A549 treated with Mapracorat at 1 μM for 4 hours (cell line): ENCODE measurements at places on chromosomes 1 and 21. TPM values are rescaled to one million over a fixed set of nuclear protein-coding genes. Genes with fewer than 3 reads are reported as not detected.

The SMIM34 gene
- not detected in 5 replicates for total RNA-seq

The CLCNKB gene
- total RNA-seq, result 0.10 TPM in 1 of 5 replicates, not detected in the others

The S100A2 gene
- 20.2 to 30.6 TPM (median 26.9 TPM) in 5 replicates for total RNA-seq

The PLEKHA6 gene
- 23.4 to 33.5 TPM (median 30.9 TPM) in 5 replicates for total RNA-seq

The COX20 gene
- total RNA-seq, result 45.1 to 53.6 TPM (median 45.7 TPM) in 5 replicates

The FNDC5 gene
- 0.17 to 0.80 TPM (median 0.30 TPM) in 5 replicates for total RNA-seq

The PODN gene
- not detected in 5 replicates for total RNA-seq

The LRRC39 gene
- total RNA-seq, result 0.10 to 0.15 TPM (median 0.10 TPM) in 3 of 5 replicates, not detected in the others

The FOXO6 gene
- 0.40 to 1.2 TPM (median 0.80 TPM) in 5 replicates for total RNA-seq

The ATP1A4 gene
- total RNA-seq, result not detected in 5 replicates

The EPHA2 gene
- 98.7 to 150 TPM (median 137 TPM) in 5 replicates for total RNA-seq

The FABP3 gene
- total RNA-seq, result not detected in 5 replicates

The CHD5 gene
- total RNA-seq, result 1.2 to 2.5 TPM (median 1.4 TPM) in 5 replicates

The RXRG gene
- not detected in 5 replicates for total RNA-seq

The TMPRSS15 gene
- not detected in 5 replicates for total RNA-seq

The FAM151A gene
- total RNA-seq, result 0.16 to 0.32 TPM (median 0.17 TPM) in 5 replicates

The KRTAP20-3 gene
- total RNA-seq, result not detected in 5 replicates

The TENT5C gene
- total RNA-seq, result 0.02 to 0.10 TPM (median 0.06 TPM) in 5 replicates

The PPIAL4G gene
- not detected in 5 replicates for total RNA-seq

The CYP2J2 gene
- total RNA-seq, result 0.07 to 0.11 TPM (median 0.08 TPM) in 3 of 5 replicates, not detected in the others

The CRP gene
- total RNA-seq, result not detected in 5 replicates

The CRABP2 gene
- total RNA-seq, result 6.6 to 12.8 TPM (median 9.2 TPM) in 5 replicates

The SERPINC1 gene
- not detected in 5 replicates for total RNA-seq

The GCSAML gene
- total RNA-seq, result not detected in 5 replicates

The WNT2B gene
- total RNA-seq, result 0.12 to 0.28 TPM (median 0.23 TPM) in 5 replicates

The PFDN2 gene
- total RNA-seq, result 95.5 to 125 TPM (median 108 TPM) in 5 replicates

The SPRR2A gene
- not detected in 5 replicates for total RNA-seq

The OR2T11 gene
- total RNA-seq, result not detected in 5 replicates

The VAMP3 gene
- total RNA-seq, result 67.0 to 76.7 TPM (median 70.0 TPM) in 5 replicates

The SPRR3 gene
- total RNA-seq, result not detected in 5 replicates
